Renal cortical epithelial cell (primary cell): ENCODE measurements at places on chromosomes 6 and 20.

DNA sequence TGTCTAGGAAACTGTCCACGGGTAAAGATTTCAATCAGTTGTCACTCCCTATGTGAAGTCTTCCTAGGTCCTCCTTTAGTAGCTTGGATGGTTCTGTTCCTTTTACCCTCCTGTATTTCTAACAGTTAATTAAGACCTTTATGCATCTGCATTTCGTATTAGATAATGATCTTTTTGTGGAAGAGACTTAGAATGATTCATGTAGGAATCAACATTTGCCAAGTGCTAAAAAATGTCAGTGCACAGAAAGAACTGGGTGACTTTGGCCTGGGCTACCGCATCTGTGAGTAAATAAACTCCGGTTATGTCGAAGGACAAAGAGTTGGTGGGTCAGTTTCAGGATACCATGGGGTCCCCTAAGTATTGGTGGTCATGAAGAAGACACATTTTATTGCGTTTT is 918.0 kb downstream of the TFAP2A start:
- DNase-seq: no peak

DNA sequence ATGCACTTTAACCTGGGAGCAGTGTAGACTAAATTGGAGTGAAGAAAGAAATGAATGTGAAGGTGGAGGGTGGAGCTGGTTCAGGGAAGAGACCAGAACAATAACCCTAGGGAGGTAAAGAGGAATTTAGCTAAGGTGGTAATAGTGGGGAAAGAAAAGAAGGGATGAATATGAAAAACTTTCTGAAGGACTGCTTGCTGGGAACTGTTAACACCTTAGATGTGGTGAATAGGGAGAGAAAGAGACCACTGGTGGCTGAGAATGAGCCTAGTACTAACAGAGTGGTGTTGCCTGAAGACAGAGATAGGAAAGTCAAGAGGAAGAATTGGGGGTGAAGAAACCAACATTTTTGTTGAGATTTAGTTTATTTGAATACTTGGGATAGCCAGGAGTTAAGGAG is 78.4 kb upstream of the HS3ST5 start:
- no peak for DNase-seq

- DNase-seq: peak; percentile 46
These were observed 22.7 kb downstream of the LAMA4 start for GRCh38 chr6:112231594-112232060.

GRCh38 chr6:8707956-8708772 is 272.8 kb upstream of the SLC35B3 start:
- peak; percentile 62 for DNase-seq

DNA sequence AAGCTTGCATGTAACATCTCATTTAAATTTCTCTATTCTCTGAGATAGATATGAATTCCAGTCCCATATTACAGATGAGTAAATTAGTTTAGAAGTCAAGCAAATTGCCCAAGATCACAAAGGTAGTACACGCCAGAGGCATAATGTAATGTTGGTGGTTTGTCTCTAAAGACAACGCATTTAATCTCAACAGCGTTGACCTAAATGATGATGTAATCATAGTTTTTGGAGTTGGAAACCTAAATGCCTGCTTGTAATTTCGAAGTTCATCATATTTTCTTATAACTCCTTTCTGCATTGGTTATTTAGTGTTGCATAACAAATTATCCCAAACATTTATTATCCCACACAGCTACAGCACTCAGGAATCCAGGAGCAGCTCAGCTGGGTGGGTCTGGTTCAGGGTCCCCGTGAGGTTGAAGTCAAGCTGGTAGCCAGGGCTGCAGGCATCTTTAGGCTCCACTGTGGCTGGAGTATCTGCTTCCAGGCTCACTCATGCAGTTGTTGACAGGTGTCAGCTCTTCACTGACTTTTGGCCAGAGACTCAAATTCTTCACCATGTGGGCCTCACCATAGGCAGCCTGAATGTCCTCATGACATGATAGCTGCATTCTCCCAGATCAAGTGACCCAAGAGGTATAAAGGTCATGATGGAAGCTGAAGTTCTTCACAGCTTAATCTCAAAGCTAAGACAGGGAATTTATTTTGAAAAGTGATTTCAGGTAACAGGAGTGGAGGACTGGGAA is 122.0 kb upstream of the SPTLC3 start:
- DNase-seq: no peak

DNA sequence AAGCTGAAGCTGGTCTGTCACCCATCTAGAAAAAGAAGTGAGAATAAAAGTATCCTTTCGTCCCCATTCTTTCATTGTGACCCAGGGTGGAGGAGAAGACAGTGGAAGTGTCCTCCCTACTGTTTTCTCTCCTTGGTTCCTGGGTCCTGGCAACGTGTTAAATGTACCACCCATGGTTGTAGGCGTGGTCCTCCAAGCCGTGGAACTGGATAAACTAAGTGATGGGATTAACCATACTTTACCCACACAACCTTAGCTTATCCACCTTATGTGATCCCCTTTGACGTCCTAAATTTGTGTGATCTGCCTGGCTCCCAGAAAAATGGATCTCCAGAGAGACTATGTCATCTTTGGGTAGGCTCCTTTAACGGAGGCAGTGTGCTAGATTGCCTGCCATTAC is 47.4 kb downstream of the HLA-DPB1 start:
- DNase-seq: no peak

DNA sequence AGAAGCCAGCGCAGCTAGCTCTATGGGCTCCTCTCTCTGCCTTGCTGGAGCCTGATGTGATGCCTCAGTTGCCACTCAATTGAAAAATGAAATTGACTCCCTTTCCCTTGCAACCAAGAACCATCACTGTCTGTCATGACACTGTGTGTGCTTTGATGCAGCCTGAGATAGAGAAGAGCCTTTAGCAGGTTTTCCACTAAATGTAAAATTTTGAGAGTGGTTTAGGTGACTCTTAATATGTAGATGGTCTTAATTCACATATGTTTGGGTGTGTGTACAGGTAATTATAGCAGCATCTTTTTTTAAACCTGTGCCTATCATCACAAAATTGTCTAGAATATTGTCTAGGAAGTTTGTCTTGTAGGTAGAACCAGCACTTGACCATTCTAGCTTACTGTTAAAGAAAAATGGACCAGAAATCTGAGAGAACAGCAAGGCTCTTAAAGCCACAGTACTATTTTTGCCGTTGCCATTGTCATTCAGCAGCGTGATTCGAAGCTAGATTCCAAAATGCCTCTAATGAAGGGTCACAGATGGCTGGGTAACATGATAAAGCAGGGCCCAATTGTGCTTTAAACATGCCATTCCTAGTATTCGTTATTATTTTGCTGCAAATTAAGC is 1.3 kb downstream of the ARFGEF3 start:
- no peak for DNase-seq

DNA sequence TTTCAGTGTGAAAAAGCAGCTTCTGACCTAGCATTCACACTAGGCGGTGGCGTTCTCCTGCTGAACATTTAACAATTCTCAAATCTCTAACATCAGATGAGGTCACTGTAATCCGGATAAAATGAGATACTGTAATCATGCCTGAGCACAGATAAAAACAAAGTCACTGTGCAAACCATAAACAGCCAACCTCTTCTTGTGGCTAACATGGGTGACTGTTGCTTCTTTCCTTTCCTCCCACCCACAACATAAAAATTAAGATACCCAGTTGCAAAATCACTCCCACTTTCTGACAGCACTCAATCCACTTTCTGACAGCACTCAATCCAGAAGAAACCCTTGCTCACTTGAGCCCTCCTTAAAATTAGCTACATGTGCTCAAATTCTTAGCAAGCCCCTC is 11.5 kb upstream of the ALDH8A1 start:
- no peak for DNase-seq

DNA sequence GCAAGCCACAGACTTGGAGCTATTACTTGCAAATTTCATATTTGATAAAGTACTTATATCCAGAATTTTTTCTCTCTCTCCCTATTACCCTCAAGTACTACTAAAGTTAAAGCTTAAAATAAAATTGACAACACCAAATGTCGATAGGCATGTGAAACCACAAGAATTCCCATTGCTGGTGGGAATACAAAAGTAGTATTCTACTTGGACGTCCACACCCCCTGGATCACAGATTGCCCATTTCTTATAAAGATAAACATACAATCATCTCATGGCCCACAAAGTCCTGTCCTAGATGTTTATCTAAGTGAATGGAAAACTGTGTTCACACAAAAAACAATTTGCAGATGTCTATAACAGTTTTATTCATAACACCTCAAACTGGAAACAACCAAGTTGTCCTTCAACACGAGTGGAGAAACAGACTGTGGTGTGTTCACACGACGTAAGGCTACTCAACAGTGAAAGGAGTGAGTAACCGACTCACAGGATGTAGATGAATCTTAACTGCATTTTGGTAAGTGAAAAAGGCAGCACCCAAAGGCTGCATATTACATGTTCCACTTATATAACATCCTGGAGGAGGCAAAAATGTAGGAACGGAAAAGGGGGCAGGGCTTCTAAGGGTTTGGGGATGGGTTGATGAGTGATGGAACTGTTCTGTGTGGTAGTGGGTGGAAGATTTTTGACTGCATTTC is 297.4 kb downstream of the THBS2 start:
- DNase-seq: no peak

DNA sequence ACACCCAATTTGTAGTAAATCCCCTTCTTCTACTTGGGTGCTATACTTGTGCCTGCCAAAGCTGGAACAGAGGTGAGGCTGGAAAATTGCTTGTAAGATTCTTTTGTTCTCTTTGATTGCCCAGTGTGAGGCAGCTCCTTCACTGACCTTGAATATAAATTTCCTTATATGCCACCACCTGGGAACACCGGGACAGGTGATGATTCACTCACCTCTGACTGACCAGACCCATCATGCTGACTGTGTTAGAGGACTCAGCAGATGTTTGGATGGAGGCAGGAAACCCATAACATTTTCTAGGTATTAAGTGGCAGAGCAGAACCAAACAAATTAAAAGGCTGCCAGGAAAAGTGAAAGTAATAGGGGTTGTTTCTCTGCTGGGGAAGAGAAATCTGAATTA is 120.9 kb downstream of the GRM1 start:
- DNase-seq: peak; percentile 37

DNA sequence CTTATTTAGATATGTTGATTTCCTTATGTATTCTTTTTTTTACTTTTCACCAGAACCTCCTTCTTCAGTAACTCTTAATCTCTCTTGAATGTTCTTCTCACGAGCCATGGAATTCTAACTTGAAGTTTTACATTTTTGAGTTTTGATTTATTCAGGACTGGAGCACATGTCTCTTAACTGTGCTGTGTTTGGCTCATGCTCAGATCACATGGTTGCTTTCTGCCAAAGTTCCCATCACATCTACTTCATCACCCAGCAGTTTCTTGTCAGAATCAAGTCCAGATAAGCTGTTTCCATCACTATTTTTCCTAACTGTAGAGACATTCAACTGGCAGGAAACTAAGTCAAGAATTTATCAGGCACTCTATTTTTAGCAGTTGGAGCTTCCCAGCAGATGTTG is 31.7 kb downstream of the SLC35A1 start:
- no peak for DNase-seq

DNA sequence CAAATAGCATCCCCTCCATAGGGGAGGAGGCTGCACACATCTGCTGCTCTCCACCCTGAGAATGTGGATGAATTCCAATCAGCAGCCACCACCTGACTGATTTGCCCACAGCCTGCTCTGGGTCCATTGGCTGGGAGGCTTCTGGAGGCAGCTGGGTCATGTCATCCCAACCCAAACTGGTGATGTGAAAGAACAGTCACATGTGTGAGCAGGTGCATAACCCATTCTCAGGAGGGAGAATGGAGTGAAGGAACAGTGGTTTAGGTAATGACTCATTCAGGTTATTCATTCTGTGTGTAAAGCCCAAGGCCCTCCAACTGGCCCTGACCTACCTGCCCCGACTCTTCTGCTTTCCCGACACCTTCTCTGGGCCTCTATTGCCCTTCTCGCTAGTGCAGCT is 90.9 kb upstream of the GCM1 start:
- DNase-seq: peak; percentile 49

DNA sequence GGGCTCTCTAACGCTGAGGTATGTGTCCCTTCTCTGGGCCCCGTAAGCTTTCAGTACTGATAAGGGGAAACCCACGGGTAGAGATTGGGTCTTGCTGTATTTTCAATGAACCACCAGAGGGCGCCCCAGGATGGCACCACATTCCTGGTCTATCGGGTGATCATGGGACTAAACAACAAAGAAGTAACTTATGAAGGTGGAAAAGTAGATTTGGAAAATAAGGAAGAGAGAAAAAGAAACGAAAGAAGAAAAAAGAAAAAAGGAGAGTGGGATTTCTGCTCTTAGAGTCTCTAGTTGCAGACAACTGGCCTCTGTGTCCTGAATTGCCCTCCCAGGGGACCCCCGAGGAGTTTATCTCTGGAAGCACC is 93.8 kb downstream of the GMPR start:
- DNase-seq: peak; percentile 62

DNA sequence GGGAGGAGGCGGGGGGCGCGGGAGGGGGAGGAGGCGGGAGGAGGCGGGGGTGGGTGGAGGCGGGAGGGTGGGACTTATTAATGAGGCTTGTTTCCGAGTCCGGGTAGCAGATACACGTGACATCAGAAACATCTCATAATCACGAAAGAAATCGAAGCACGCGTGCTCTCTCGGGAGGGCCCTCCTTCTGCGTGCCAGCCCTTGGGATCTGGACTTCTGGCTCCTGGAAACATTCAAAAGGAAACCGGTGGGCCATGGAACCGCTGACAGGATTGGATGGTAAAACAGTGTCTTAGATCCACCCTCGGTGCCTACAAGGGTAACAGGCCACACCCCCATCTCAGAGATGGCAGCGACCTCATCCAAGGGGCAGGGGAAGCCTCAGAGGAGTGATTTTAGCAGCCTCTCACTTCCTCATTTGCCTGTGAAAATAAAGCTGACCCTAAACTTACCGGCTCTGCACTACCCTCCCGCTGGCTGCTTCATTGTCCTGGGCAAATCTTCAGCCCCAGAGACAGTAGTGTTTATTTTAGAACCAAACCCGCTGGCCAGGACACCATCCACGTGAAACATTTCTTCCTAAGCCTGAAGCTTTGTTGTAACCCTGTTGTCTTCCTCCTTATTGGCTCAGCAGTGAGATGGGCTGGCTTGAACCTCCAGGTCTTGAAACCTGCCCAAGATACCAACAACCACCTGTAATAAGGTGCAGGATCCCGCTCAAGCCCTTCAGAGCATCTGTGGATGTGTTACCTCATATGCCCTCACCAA is 97.5 kb downstream of the PSMG4 start:
- DNase-seq: peak; percentile 76

GRCh38 chr6:26524722-26525370 is 13.3 kb upstream of the HMGN4 start:
- DNase-seq: no peak

- no peak for DNase-seq
These were observed 113.1 kb downstream of the MBOAT1 start for GRCh38 chr6:20099156-20099555.

DNA sequence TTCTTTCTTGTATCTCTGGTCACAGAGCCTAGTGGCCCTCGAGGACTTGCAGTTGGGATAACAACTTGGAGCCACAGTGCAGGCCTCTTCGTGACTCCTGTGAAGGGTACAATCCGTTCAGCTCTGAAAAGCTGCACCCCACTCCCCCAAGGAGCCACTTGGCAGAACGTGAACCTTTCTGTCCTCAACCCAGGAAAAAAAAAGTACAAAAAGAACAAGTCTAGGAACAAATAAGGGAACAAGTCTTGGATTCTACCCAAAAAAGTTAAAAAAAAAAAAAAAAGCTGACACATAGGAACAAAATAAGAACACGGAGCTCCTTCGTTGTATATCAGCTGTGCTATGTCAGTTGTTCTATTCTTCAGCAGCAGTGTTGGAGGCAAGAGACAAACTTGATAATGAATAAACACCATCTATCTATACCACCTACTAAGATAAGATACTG is 77.9 kb upstream of the TULP1 start:
- DNase-seq: no peak
